ENCODE measurements at places on chromosomes 12 and 14.
A peak's percentile ranks its signal among the peaks of the same experiment; 100 is the strongest.

- DNase-seq = peak; percentile 77
Measured at GRCh38 chr12:57240066-57240921, 10.7 kb downstream of the STAC3 start.

DNA sequence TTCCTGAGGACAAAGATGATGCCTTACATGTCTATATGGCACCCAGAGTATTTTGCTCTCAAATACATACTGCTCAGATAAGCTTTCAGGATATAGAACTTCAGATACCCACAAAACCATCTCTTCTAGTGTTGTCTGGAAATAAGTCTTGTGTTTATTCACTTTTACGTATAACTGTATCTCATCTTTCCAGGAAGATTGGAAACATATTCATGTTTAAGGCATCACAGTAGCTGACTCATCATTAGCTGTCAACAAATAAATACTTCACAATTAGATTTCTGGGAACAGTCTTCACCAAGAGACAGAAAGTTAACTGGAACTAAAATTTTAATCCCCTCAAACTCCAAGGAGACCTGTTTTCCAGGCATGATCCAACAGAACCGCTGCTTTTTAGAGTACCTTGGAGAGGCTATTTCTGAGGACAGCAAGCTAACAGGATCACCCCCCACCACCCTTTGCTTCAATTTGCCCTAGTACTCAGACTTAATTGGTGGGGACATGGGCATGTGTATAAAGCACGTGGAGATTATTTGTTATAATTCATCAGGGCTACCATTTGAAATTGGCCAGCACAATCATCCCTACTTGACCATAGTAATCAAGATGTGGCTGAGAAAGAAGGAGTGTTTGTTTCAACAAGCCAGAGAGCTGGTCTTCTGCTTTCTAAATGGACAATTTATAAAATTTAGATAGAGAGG lies 129.3 kb upstream of the HIF1A start:
- no peak for DNase-seq

DNA sequence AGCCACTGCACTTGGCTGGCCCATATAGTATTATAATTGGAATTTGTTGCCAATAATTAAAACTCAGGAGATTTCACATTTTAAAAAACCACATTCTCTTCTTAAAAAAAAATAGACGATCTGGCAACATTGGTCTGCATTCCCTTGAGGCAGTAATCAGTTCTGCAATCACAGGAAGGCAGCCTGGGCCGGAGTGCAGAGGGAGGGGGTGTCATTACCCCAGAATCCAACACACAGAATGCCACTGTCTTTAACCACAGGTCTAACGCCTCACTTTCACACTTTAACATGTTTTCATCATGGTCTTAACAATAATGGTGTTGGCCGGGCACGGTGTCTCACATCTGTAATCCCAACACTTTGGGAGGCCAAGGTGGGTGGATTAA lies 100.1 kb downstream of the SCARB1 start:
- no peak for DNase-seq

- no peak for DNase-seq
Measured at GRCh38 chr14:99035712-99036610, 236.0 kb downstream of the BCL11B start.

DNA sequence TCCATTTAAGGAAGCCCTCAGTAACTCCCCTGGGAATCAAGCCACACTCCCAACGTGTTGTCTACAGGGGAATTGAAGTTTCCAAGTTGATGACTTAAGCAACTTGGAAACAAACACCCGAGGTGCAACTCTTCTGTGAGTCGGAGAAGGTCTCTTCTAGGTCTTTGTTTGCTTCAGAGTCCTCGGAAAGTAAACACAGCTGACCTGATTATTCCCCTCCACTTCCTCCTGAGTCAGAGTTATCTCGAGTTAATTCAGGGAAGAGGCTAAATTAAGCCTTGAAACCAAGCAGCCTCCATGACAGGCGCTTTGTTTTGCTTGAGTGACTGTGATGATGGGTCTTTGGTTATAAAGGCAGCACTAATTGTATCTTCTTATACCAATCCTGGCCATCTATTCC lies 41.8 kb downstream of the TUNAR start:
- no peak for DNase-seq

DNA sequence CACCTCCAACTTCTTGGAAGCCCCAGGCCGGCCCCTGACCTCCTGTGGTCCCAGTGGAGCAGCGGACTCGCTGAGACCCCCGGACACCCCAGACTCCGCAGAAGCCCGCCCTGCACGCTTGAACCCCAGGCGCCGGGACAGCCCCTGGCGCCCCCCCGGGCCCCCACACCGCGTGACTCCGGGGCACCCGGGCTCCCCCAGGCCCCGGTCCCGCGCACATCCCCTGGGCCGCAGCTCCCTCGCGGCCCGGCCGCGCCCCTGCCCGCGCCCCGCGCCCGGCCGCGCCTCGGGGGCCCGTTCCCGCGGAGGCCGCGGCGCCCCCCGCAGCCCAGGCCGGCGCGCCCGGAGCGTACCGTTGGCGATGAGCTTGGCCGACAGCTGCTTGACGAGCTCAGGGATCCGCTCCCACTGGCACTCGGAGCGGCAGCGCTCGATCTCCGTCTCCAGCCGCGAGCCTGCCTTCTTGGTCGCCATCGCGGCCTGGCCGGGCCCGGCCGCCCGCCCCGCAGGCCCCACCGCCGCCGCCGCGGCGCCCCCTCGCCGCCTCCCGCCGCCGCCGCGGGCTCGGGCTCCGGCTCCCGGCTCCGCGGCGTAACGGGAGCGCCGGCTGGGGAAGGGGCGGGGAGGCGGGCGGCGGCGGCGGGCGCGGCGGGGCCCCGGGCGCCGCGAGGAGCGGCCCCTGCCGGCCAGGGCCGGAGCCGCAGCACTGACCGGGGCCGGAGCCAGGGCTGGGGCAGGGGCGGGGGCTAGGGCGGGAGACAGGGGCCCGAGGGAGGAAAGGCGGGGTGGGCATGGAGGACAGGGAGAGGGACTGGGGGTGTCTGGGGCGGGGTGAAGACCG lies at the start of gene TTC7B:
TSS of gene TTC7B (minus strand) at position 609 of the 841 bp plus-strand sequence. CDS start at position 474, 135 bp downstream.
- DNase-seq = no peak

- no peak for DNase-seq
Measured at GRCh38 chr14:75121552-75121951, 5.3 kb downstream of the NEK9 start.

GRCh38 chr12:93460902-93461301 lies 6.4 kb upstream of the MRPL42 start:
- DNase-seq = no peak

DNA sequence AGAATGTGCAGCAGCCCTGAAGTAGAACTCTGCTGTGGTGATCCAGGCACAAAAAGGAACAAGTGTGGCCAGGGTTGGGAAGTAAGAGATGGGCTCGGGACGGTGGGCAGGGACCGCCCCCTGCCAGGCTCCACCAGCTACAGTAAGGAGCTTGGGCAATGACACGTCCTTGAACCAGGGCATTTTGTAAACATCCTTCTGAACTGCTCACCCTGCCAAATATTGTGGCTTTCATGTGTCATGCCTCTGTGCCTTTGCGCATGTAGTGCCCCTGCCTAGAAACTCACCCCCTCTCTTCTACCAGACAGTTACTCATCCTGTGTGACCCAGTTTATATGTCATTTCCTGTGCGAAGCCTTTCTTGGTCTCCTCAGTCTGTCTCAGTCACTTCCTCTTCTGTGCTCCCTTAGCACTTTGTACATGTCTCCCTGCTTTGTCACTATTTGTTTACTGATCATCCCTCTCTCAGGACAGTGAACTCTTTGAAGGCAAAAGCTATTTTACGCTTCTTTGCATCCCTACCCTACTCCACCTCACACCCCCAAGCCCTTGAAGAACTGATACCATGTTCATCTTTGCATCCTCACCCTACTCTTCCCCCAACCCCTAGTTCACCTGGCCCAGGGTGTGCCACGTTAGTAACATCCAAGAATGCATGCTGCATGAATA lies 108.9 kb upstream of the PLEKHG7 start:
- DNase-seq = peak; percentile 84

DNA sequence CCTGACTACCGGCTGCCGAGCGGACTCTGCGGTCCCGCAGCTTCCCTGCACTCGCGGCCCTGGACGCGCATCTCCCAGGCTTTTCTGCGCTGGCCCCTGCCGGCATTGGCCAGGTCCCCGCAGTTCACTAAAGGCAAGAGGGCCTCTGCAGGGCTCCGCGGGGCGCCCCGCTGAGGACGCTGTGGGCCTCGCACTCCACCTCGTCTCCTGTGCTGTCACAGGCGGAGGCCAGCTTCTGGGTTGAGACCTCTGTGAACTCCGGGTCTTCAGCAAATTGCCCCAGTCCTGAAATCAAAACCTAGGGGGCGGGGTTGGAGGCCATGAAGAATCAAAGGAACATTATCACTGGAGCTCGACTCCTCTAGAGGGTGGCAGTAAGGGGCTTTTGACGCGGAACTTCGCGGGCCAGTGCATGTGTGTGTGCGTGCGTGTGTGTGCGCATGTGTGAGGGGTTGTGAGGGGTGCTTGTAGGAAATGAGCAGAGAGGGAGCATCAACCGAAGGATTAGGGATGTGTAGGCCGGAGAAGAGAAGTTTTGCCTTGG lies 68.5 kb upstream of the CAPRIN2 start:
- peak; percentile 45 for DNase-seq

DNA sequence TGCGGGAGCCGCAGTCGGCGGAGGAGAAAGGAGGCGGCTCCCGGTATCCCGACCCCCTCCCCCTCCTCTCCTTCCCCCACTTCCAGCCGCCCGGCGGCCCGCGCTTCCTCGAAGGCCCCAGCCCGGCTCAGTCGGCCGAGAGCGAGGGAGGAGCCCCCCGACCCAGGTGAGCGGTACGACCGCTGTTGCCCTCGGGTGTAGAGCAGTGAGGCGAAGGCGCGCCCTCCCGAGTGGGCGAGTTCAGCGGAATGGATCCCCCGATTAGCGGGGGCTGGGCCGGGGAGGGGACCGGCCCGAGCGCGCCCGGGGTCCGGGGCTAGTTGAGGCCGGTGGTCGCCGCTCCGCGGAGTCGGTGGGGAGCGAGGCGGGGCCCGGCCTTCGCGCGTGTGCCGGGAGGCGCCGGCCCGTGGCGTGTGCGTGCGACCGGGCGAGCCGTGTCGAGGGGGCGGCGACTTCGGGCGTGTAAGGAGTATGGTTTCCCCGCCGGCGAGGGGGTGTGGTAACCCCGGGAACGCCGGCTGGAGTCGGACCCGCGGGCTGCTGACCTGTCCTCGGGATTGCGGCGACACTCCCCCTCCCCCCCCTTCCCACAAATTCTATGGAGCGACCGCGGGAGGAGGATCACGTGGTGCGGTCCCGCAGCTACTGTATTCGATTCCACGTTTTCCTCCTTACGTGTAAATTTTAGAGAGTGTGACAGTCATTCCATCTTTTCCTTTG lies 501 bp downstream of the RIMKLB start:
- DNase-seq = peak; percentile 50

DNA sequence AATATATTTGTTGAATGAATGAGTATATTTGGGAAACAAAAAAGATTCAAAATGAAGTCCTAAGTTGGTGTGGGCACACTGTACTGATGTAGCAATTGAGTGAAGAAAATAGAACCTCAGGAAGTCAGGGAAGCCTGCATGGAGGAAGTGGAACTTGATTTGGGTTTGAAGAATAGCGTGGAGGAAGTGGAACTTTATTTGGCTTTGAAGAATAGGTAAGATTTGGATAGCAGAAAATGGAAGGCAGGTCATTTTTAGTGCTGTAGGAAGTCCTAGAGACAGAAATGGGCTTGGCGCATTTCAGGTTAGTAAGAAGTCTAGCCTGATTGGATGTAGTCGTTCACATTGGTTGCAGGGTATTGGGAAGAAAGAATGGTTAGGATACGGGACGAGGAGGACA lies 5.4 kb downstream of the C12orf75 start:
- no peak for DNase-seq

DNA sequence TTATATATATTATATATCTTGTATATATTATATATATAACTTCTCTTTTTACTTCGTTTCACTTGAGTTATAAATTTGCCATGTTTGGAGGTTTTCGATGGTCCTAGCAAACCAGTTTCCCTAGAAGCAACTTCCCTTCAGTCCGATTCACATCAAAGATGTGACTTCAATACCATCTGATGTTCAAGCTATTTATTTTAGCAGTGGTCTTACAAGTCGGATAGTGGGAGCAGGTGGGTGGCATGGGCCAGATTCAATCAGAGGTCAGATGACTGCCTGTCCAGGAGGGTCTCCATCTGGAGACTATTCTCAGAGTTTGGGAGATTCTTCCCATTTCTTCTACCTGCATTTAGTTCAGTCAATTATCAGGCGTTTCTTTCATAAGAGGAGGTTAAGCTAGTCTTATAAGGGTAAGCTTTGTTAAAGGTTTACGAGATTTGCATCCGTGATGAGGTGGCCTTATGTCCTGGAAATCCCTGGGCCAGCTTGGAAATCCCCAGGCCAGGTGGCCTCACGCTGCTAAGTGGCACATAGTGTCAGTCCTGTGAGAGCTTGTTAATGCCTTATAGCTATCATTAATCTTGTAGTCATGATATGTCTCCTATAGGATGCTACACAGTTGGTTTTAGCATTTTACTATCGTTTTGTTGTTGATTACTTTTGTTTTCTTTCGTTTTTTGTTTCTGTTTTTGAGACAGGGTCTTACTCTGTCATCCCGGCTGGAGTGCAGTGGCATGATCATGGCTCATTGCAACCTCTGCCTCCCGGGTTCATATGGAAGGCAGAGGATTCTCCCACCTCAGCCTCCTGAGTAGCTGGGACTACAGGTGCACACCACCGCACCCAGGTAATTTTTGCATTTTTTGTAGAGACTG lies 145.8 kb downstream of the BICD1 start:
- no peak for DNase-seq

GRCh38 chr12:32586390-32586789 lies 92.7 kb upstream of the DNM1L start:
- DNase-seq = no peak

DNA sequence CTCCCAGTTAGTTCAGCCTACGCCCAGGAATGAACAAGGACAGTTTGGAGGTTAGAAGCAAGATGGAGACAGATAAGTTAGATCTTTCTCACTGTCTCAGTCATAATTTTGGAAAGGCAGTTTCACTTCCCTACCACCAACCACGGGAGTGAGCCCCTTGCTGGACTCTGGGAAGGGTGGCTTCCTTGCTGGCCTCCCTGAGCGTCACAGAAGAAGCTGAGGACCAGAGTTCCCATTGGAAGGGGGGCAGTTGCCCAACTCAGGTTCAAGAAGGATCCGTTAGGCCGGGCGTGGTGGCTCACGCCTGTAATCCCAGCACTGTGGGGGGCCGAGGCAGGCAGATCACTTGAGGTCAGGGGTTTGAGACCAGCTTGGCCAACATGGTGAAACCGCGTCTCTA lies 106.2 kb upstream of the MAX start:
- DNase-seq = no peak

- no peak for DNase-seq
Measured at GRCh38 chr12:57511588-57512325, 8.6 kb downstream of the DDIT3 start.

DNA sequence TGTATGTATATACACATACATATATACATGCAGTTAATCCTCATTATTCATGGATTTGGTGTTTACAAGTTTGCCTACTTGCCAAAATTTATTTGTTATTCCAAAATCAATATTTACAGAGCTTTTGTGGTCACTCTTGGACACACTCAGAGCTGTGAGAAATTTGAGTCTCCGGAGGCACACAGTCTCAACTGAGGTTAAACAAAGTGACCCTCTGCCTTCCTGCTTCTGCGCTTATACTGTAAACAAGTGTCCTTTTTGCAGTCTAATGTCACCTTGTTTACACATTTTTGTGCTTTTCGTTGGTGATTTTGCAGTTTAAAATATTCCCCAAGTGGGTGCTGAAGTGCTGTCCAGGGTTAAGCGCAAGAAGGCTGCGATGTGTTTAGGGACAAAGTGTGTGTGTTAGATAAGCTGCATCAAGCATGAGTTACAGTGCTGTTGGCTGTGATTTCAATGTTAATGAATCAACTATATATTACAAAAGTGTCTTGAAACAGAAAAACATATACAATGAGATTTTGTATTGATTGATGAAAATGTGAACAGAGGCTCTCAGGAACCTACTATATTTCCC lies 13.1 kb upstream of the LTA4H start:
- no peak for DNase-seq

- DNase-seq = no peak
Measured at GRCh38 chr14:103095210-103095778, 769 bp downstream of the EXOC3L4 start.

All from stimulated activated naive CD8-positive, alpha-beta T cell treated with anti-CD3 and anti-CD28 coated beads, Interleukin-15, amount 100 ng/mL, for 72 hours (primary cell).